ENCODE measurements at places on chromosomes 7 and 10. TPM values are rescaled to one million over a fixed set of nuclear protein-coding genes. Genes with fewer than 3 reads are reported as not detected.
A peak's percentile ranks its signal among the peaks of the same experiment; 100 is the strongest.

AZGP1 gene
- total RNA-seq = 1.3 TPM

GRCh38 chr10:48981310-48981907, 41.8 kb upstream of the LRRC18 start:
- DNase-seq = peak; percentile 66

- peak; percentile 88 for DNase-seq
Measured at GRCh38 chr7:75650681-75651080, 88.1 kb downstream of the HIP1 start.

DNA sequence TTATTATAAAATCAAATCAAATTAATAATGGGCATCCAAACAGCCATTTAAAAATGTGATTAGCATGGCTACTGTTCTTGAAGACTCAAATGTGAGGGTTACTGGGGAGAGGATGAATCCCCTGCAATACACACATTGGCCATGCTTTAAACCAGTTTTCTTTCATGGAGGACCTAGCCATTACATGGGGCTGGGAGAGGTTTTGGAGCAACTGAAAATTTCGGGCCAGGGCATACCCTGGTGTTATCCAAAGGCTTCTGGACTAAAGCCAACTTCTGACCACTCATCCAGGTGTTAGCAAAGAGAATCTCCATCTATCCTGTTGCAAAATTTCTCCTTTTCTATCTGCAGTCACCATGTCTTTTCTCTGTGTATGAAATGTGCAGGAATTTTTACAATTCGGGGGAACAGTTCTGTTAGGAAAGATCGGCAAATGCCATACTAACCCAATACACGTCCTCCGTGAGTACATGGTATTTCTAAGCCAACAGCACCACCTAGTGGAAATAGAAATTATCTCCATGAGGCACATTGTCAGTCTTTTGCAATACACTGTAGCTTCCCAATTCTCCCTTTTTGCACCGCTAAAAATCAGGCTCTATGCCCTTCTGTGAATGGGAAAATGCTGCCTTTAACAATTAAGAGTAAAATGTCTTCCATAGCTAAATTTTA, 47.0 kb upstream of the ZNF107 start:
- DNase-seq = no peak

- no peak for DNase-seq
Measured at GRCh38 chr7:117231047-117231359, 91.9 kb downstream of the WNT2 start.

COA1 gene
- 36.5 TPM for total RNA-seq

DNA sequence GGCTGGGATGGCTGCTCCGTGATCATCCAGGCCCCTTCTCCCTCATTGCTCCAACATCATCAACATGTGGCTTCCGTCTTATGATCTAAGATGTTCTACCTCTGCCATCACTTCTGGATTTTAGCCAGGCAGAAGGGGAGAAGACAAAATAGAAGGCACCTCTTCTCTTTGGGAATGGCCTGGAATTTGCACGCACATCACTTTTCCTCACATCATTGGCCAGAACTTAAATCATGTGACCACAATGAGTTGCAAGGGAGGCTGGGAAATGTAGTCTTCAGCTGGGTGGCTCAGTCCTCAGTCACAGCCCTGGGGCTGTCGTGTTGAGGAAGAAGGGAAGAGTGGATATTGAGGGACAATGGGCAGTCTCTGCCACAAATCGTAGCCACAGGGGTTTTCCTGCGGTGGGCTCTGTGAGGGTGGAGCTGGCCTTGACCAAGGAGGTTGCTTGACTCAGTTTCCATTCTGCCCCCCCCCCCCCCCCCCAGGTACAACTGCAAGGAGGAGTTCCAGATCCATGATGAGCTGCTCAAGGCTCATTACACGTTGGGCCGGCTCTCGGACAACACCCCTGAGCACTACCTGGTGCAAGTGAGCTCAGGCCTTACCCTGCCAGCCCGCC, 50.3 kb downstream of the PALD1 start:
- no peak for DNase-seq

DNA sequence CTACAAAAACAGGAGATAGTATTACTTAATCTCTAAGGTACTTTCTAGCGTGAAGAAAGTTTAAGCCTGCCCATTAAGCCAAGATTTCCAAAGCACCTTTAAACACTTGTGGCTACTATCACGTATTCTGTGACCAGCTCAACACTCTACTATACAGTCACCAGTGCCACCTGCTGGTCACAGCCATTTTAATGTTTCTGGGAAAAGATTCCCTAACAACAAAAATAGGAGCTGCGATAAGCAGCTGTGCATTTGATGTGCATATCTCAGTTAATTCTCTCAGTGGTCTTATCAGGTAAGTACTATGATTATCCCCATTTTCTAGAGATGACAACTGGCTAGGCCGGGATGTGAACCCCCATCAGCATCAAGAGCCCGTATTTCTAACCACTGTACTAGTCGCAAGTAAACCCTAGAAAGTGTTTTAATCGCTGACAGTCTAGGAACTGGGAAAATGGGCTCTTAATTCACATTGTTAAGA, 860 bp downstream of the SEC31B start:
- peak; percentile 67 for DNase-seq

GRCh38 chr10:80466724-80467326, 12.7 kb downstream of the TSPAN14 start:
- no peak for DNase-seq

DNA sequence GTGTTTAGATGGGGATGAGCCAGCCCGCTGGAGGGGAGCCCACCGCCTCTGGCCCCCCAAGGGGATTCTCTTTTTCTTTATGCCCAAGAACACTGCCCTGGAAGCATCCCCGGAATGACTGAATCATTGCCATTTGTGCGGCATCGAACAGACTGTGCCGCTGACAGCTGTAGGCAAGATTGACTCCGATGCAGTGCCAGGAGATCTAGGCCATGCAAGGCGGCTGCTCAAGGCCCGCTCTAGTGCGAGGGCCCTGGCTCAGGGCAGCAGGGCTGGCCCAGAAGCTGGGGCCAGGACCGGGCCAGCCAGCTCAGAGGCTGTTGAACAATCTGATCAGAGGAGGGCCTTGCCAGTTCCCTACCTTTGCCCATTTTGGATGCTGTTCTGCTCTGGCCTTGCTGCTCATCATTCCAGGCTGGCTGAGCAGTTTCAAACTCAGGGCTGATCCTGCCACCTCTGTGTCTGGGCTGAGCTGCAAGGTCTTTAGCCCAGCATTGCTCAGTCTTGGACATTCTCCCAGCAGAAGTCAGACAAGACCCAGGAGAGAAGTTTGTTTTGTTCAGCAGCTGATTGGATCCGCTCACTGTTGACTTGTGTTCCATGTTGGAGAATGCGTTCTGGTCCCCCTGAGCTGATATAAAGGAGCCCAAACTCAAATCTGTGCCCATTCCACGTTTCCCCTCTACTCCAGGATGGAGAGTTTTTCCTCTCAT, 485.3 kb upstream of the GALNT17 start:
- no peak for DNase-seq

- no peak for DNase-seq
Measured at GRCh38 chr7:118845791-118846190, 621.3 kb downstream of the ANKRD7 start.

DNA sequence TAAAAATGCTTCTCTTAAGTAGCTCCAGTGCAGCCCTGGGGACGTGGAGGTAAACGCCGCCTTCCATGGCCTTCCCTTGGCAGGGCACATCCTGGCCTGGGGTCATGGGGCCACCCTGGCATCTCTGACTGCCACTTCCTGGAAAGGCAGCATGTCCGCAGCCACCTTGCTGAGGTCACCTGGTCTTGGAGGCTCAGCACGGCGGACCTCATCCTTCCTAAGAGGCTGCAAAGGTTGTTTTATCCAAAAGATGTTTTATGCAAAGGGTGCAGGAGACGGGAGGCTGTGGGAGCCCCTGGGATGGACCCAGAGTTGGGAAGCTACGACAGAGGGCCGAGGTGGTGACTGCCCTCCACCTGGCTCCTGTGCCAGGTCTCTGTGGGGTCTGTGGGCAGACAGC, 106.0 kb downstream of the TCERG1L start:
- DNase-seq = no peak

AVPI1 gene
- total RNA-seq = 17.1 TPM

GRCh38 chr10:3951993-3952392, 167.0 kb upstream of the KLF6 start:
- DNase-seq = peak; percentile 85

DNA sequence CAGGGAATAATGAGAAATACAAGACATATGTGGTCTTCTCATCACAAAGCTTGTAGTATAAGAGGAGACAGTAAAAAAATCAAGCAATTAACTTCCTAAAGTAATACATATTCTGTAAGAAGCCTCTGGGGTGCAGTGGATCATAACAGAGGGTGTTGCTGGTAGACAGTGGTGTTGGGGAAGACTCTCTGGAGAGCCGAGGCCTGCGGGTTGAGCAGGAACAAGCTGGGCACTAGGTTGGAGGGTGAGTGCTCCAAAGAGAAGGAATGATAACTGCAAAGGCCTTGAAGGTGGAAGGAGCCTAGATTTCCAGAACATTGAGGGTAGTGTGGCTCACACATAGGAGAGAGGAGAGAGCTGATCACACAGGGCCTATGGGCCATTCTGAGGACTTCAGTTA, 1.5 kb downstream of the GIMAP4 start:
- no peak for DNase-seq

- DNase-seq = no peak
Measured at GRCh38 chr7:26584326-26584725, 280.1 kb downstream of the SKAP2 start.

DNA sequence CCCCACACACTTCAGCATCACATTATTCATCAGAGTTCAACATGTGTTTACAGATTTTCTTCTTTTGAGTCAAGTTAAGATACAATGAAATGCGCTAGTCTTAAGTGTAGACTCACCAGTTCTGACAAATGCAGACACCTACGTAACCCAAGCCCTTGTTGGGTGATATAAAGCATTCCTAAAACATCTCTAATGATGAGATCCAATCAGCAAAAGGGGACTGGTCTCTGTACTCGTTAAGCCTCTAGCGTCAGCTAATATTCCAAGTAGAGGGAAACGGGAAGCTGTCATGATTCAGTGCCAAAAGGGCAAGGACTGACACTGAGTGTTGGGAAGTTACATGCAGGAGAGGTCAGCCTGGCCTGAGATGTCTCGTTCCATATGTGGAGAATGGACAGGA, 38.7 kb upstream of the TRIL start:
- no peak for DNase-seq

DNA sequence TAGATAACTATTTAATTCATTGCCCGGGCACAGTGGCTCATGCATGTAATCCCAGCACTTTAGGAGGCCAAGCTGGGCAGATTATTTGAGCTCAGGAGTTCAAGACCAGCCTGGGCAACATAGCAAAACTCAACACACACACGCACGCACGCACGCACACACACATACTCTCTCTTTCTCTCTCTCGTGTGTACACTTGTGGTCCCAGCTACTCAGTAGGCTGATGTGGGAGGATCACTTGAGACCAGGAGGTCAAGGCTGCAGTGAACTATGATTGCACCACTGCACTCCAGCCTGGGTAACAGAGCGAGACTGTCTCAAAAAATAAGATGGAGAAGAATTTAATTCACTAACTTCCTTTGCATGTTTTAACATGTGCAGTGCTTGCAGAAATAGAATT, 38.1 kb downstream of the PTPN12 start:
- DNase-seq = no peak

DNA sequence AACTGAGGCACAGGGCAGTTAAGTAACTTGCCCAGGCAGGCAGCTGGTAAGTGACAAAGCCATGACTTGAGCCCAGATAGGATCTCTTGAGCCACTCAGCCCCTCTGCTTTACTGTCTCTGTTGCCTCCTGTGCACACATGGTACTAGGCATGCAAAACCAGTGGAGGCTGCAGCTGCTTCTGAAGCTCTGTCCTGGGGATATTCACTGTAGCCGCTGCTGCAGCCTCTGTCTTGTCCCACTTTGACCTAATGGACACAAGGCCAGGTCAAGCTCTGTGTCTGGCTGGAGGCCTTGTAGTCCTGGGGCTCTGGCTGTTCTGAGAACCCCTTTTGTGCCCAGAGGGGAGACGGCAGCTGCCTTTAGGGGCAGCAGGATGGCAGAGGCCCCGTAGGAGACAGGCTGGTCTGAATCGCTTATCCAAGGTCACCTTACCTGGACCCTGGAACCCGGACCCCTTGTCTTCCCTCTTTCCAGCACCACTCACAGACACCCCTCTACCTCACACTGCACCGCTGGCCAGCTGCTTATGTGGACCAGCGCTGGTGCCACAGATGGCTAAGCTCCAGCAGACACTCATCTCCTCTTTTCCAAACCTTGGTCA, 57.6 kb downstream of the TSPAN15 start:
- no peak for DNase-seq

PCLO gene
- 0.52 TPM for total RNA-seq

GRCh38 chr7:99461221-99461620, 4.7 kb downstream of the ATP5MF start:
- no peak for DNase-seq

DNA sequence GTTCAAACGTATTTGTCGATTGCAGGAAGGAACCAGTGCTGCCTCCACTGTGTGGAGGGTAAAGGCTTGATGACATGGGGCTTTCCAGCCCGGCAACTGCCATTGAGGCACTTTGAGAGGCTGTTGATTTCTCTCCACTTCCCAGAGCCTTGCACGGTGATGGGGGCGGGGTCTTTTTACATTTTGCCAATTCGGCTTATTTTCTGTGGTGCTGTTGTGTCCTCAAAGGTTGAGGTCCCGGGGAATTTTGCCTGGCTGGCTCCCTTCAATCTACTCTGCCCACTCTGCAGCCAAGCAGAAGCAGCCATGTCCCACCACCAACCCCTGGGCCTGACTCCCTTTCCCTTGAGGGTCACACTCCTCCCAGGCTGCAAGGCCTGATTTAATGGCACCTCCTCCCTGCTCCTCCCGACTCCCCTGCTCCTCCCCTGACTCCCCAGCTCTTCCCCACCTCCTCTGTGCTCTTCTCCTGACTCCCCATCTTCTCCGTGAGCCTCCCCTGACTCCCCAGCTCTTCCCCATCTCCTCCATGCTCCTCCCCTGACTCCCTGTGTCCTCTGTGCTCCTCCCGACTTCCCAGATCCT, 39.0 kb downstream of the OAT start:
- peak; percentile 51 for DNase-seq

GRCh38 chr10:33616956-33617355, 282.5 kb upstream of the NRP1 start:
- no peak for DNase-seq

- DNase-seq = no peak
Measured at GRCh38 chr10:51405580-51406351, 293.6 kb downstream of the CSTF2T start.

DNA sequence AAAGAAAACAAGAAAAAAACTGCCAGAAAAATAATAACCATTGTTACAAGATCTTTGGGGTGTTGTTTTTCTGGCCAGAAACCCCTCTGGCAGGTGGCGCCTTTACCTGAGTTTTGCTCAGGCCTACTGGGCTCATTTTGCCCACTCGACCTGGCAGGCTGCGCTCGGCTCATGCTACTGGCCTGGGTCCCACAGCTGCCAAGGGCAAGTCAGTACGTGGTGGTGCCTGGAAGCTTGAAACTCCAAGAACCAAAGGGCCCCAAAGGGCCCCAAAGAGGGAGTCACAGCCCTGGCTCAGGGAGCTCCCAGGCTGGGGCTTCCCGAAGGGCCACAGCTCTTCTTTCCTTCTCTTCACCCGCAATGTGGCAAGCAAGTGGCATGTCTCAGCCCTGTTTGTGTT, 42.7 kb downstream of the CACUL1 start:
- no peak for DNase-seq

- no peak for DNase-seq
Measured at GRCh38 chr7:145123502-145123901, 287.6 kb upstream of the TPK1 start.

LRIT1 gene
- not detected for total RNA-seq

- DNase-seq = peak; percentile 77
Measured at GRCh38 chr10:26725837-26726727, 28.6 kb downstream of the PDSS1 start.

GRCh38 chr10:129498680-129499079, 31.6 kb downstream of the MGMT start:
- DNase-seq = no peak

NODAL gene
- not detected for total RNA-seq
